ENCODE measurements at places on chromosomes 6 and 20.

GRCh38 chr6:90807791-90808701 lies 221.2 kb upstream of the MAP3K7 start:
- DNase-seq: no peak

GRCh38 chr6:44269178-44269920 lies 901 bp upstream of the TMEM151B start:
- no peak for DNase-seq

- no peak for DNase-seq
Measured at GRCh38 chr20:56469077-56469449, 636 bp downstream of the RTF2 start.

DNA sequence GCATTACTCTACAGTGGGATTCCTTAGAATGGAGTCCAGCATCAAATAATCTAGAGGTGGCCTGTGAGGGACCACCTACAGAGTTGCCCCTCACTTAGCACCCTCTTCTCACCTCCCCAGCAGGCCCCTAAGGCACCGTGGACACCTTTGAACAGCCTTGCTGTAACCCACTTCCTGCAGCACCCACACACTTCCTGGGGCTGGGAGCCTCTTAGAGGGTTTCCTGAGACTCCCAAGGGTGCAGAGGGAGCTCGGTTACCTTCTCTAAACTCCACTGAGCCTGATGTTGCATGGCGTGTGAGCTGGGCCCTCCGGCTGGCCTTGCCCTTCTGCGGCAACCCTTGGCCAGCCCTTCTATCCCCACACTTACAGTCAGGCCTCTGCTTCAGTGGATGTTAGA lies 7.3 kb upstream of the SIRPG start:
- no peak for DNase-seq

GRCh38 chr6:6699741-6700367 lies 111.3 kb downstream of the LY86 start:
- no peak for DNase-seq

- DNase-seq: peak; percentile 60
Measured at GRCh38 chr6:79570129-79571029, 33.1 kb upstream of the LCA5 start.

DNA sequence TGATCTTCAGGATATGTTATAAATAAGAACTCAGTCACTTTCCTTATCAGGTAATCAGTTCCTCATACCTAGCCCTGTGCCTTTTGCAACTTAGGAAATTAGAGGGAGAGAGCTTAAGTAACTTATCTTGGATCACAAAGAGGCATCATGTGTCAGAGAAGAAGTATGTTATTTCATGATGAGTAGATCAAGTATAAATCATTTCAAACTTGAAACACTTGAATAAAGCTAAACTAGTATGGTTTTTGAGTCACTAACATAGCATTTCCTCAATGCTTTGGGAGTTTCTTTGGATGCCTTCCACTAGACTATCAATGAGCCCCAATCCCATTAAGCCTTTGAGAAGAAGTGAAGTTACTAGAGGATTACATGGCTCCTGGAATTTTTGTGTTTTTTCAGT lies 102.6 kb upstream of the TNFAIP3 start:
- no peak for DNase-seq

GRCh38 chr6:21773576-21773968 lies 180.0 kb downstream of the SOX4 start:
- no peak for DNase-seq

DNA sequence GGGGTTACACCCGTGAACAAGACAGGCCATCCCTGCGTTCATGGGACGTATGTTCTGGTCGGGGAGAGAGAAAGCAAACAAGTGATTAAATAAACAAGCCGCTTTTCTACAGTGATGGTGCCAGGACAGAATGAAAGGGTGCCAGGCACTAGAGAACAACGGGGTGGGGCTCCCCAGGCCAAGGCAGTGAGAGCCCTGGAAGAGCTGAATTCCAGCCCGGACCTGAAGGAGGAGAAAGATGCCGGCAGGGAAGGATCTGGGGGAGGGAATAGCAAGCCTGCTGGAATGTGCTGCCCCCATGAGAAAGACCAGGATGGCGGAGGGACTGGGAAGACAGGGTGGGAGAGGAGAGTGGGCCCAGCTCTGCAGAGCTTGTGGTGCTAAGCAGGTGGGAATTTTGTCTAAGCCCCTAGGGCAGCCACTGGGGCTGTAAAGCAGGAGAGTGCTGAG lies 7.5 kb downstream of the SNAI1 start:
- no peak for DNase-seq

DNA sequence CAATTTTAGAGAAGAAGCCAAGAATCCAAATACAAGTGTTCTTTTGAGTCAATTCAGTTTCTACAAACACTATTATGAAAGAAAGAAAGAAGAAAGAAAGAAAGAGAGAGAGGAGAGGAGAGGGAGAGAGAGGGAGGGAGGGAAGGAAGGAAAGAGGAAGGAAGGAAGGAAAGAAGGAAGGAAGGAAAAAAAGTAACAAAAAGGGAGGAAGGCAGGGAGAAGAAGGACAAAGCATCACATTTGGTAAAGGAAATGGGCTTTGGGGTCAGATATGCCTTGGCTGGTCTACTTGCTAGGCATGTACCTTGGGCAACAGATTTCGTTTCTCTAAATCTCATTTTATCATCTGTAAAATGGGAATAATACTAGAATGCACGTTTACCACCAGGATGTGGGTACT lies 49.4 kb upstream of the BCAS1 start:
- DNase-seq: no peak

Measured in MM.1S (cell line).